ENCODE measurements at places on chromosomes 5 and 9.

DNA sequence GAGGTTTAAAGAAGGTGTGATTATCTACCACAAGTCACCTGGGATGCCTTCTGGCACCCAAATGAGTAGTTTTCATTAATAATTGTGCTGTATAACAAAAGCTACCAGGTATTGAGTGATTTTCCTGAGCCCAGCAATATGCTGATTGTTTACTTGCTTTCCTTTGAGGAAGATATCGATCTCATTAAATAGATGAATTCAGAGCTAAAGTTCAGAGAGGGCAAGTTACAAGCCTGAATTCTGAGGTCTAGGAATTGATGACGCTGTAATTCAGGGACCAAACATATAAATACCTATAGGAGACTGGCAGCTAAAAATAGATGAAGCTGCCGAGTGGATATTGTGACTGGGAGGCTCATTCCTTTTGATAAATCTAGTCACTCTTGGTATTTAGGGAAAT, 1.1 kb downstream of the ERCC6L2 start:
- DNase-seq: no peak

DNA sequence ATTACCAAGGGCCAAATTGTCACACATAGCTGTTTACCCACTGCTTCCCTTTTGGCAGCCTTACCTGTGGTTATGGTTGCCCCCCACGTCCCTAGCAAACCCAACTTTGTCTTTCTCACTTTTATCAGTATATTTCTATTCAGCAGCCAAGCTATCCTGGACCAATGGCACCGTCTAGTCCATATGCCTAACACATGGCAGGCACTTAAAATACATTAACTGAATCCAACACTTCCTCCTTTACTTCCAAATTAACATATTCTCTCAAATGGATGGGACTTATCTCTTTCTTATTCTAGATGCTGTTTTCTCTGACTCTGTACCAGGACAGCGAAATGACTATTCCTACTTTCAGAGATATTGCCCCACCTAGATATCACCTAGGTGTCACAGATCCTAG, 50.9 kb upstream of the SLC44A1 start:
- no peak for DNase-seq

GRCh38 chr5:123610665-123611405, 98.9 kb downstream of the CSNK1G3 start:
- DNase-seq: peak; percentile 78

- DNase-seq: peak; percentile 83
These were observed 12.6 kb downstream of the CAVIN4 start for GRCh38 chr9:100590481-100590880.

GRCh38 chr5:34604119-34604675, 51.9 kb upstream of the RAI14 start:
- DNase-seq: no peak

DNA sequence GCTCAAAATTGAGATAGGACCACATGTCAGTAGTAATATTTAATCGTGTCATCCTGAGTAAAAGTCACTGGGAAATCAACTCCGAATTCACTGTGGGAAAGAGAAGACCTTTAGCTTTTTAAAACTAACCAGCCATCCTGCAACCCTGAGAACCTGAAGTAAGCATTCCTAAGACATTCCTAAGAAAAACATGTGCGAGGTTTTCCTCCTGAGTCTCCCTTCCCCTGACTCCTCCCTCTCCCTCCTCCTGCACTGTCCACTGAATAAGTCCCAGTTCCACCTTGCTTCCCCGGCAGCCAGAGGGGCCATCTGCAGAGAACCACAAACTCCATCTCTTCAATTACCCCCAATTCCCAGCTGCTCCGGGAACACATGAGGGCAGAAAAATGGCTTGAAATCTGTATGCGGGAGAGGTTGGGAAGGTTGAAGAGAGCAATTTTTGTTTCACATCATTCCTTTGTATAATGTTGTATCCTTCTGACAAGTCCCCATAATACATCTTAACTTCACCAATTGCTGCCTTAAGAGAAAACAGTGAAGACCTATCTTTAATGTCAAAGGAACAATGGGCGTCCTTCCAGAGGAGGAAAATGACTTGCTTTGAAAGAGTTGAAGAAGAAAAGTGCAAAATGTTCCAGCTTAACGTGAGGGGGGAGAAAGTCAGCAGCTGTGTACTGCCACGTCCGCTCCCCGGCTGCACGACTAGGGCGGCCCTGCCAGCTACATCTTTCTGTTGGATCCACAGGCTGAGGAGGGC, 186.3 kb downstream of the ZNF462 start:
- peak; percentile 6 for DNase-seq

DNA sequence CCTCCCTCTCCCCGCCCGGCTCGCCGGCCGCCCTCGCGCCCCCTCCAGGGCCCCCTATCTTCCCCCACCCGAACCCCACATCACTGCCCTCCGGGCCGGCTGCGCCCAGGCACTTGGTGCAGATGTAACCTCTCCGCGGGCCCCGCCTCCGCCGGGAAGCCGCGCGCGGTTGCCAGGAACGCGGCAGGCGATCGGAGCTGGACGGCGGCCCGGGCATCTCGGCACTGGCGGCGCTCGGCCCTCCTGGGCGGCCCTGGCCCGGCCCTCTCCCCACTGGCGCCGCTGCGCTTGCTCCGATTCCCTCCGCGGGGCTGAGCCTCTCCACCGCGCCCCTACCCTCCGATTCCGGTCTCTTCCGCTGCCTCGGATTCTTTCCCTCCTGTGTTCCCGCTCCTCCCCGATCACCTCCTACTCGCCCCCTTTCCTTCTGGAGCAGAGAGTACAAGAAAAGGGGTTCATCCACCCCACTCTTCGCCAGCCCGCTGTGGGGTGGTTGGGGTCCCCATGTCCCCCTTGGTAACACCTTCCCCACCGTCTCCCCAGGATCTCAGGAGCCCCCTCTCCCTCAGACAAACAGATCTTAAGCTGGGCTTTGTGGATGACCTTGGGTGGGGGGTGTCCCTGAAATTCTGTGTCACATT, 70.6 kb downstream of the C9orf50 start:
- DNase-seq: peak; percentile 88

- DNase-seq: no peak
These were observed 2.4 kb downstream of the SYK start for GRCh38 chr9:90803860-90804593.

DNA sequence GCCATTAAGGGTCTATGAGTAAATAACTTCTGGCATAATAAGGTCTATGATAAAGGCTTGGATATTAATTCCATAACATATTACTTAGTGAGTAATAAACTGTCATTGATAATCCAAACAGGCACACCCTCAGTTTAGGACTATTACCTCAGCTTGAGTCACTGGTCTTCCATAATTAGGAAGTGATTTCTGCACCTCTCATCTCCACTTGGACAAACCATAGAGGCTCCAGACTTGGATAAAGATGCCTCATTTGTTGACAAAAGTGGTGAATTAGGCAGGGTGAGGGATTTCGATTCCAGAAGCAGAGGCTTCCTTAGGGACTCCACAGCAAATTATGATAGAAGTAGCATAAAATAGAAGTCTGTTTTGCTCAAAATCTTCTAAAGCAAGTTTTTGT, 127.5 kb upstream of the MTAP start:
- no peak for DNase-seq

DNA sequence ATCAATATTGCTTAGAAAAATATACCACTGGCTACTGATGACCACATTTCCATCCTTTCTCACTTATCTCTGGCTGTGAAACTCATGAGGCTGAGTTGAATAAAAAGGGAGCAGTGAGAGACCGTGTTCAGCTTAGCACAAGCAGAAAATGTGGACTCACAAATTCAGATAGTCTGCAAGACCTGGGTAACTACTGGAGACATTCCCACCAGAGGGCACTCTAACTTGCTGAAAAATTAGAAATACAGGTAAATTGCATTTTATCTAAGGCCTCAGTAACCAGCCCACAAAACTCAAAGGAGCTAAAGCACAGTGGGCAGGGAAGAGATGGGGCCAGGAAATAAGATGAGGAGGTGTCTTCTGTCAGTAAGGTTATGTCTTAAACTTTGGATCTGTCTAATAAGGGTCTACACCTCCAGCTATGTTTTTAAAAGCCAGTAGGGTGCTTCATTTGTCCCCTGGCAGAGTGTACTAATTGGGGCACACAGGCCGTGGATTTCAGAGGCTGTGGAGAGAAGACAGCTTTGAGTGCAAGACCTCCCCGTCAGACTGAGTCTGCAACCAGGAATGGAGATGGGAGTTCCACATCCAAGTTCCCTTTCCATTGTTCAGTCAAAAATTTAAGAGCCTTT, 8.7 kb upstream of the NDUFB6 start:
- DNase-seq: peak; percentile 72

GRCh38 chr5:38758774-38759600, 86.8 kb upstream of the OSMR start:
- no peak for DNase-seq

GRCh38 chr5:76283670-76284069, 119.4 kb upstream of the IQGAP2 start:
- DNase-seq: no peak

DNA sequence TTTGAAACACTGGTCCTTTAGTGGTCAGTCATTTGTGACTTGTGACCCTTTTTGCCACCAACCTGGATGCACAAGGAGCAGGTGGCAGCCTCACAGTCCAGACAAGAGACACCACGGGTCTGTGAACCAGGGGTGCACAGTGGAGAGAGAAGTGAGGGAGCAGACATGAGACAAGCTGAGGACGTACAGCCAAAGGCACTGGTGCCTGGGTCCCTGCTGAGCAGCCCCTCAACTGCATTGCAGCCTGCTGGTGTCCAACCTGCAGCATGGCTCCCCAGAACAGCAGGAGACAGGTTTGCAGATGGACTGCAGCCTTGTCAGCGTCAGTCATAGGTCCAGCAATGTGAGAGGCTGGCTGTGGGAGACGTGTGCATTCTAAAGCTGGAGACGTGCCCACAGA, 124.2 kb upstream of the FSTL4 start:
- no peak for DNase-seq

DNA sequence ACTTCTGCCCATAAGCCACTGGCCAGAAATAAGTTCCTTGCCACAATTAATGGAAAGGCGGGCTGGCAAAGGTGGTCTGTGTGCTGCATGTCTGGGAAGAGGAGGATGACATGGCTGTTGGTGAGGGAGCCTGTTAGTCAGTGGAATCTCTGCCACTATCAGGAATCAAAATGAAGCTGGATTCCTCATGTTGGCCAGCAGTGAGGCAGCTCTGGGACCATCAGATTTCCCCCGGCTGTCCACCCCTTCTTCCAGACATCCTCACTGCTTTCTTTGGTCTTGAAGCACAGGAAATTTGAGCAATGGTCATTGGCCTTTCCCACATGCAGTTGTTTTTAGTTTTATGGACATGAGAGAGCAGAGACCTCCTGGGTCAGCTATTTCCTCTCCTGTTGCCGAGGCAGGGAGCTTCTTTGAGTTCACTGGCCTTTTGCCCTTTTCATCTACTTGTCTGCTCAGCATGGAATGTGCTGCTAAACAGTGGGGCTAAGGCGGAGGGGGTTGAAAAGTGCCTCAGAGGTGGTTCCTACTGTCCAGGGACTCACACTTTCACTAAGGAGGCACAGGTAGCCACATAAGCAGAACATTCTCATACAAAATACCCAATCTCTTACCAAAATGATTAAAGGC, 34.8 kb upstream of the NEURL1B start:
- DNase-seq: no peak

- DNase-seq: peak; percentile 53
These were observed 616.6 kb downstream of the PDE4D start for GRCh38 chr5:59276917-59277372.
